ENCODE measurements at places on chromosomes 16 and 17.

GRCh38 chr17:72193391-72194106 is 72.7 kb downstream of the SOX9 start:
- DNase-seq, result no peak

DNA sequence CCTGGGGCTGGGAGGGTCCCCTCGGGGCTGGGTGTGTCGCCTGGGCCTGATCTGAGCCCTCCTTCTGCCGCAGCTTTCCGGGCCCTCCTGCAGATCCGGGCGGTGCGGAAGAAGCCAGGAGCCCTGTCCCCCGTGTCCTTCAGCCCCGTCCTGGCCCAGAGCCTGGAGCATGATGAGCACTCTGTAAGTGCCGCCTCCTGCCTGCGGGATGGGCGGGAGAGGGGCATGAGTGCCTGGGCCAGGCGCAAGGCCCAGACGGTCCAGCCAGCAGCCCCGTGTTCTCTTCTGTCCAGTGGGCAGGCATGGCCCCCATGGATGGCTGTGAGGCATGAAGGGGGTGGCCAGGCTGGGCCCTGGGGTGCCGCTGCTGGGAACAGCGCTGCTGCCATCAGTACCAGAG is 16.0 kb upstream of the NUDT16L1 start:
- no peak for DNase-seq

- DNase-seq, result peak; percentile 69
Observed at GRCh38 chr16:74309789-74310781, 13.5 kb downstream of the PSMD7 start.

DNA sequence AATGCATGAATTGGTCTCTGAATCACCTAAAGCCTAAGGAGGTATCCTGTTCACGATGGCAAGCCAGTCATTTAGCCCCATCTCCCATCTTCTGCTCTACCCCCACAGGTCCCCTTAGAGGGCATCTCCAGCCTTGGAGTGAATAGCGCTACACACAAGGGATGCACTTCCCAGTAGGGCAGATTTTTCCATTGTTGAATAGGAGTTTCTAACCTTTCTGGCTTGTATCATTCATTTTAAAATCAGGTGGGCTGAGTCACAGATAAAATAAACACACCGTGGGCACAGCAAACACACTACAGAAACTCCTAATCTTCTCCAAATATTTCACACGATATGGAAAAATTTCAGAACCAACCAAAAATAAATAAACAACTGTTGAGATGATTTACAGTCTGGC is 201.2 kb upstream of the NOG start:
- no peak for DNase-seq

DNA sequence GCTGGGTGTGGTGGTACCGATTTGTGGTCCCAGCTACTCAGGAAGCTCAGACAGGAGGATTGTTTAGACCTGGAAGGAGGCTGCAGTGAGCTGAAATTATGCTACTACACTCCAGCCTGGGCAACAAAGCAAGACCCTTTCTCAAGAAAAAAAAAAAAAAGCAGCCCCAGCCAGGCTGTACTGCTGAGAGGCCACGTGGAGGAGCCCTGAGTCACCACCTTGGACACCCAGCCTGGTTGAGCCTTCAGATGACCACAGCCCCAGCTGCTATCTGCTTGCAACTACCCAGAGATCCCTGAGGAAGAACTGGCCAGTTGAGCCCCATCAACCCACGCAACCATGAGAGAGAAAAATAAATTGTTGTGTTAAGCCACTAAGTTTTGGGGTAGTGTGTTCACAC is 23.6 kb upstream of the GPRC5C start:
- peak; percentile 34 for DNase-seq

DNA sequence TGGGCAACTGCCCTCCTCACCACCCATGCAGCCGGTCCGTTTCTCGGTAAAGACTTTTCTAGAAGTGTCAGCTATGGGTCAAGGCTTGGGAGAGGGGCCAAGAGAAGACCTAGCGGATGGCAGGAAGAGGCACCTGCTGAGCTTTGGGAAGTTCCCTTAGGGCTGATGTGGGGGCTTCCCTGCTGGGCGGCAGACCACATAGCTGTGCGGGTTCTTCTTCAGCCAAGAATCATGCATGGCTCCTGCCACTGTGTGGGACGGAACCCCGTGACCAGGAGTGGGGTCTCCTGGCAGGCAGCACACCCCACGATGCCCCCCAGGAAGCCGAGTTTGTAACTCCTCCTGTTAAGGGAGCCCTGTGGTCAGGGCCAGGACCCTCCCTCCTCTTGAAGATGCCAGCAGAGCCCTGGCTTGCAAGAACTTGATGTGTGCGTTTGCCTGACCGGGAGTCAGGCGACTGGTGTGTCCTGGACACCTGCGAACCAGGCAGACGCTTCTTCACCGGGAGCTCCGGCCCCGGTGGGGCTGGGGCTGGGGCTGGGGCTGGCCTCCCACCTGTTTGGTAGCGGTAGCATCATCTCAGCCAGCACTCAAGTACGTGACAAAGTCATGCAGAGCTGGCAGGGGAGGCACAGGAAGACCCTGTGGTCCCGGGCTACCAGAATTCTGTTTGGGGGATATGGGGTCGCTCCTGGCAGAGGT is 17.7 kb upstream of the SLC38A10 start:
- no peak for DNase-seq

- DNase-seq, result no peak
Observed at GRCh38 chr16:57749101-57749692, 13.6 kb downstream of the KATNB1 start.

DNA sequence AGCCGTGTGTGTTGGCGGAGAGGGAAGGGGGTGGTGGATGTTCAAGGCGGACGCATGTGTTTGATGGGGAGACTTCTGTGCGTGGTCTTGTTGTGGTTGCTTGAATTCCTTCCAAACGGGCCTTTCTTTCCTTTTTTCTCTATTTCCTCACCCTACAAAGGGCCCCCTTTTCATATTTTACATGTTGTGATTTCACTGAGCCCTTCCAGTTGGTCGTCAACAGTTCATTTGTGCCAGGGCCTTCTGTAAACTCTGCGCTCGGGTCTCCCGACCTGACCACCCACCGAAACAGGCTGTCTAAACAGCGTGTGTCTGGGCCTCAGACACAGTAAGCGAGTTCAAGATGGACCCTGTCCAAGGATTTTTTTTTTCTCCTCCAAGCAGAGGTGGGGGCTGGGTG is 228.4 kb downstream of the IRF8 start:
- no peak for DNase-seq

DNA sequence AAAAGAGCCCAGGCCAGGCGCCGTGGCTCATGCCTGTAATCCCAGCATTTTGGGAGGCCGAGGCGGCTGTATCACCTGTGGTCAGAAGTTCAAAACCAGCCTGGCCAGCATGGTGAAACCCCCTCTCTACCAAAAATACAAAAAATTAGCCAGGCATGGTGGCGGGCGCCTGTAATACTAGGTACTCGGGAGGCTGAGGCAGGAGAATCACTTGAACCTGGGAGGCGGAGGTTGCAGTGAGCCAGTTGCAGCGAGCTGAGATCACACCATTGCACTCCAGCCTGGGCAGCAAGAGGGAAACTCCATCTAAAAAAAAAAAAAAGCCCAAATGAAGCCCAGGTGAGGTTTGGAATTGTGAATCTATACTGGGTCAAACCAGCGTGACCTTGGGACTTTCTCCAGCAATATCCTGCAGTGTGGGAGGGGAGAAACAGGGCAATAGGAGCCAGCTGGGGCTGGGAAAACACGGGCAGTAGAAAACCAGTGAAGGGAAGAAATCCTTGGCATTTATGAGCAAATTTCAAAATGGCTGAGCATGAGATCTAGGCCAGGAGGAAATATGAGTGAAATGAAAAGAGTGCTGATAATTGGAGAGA is 8.2 kb upstream of the DHX8 start:
- no peak for DNase-seq

DNA sequence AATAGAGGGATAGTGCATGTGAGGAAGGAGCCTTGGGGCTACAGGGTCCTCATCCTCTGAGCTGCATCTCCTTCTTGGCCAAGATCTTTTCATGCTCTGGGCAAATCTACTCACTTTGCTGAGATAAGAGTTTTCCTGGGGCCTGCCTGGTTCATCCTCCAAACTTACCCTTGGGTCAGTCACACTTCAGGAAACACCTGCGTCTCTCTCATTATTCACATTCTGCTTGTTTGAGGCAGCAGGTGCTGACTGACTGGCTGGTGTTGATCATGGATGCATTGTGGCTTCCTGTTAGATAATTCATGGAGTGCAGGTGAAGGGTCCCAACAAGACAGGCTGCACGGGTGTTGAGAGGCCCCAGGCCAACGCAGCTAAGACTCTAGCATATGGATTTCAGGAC is 162.6 kb downstream of the SALL1 start:
- no peak for DNase-seq

DNA sequence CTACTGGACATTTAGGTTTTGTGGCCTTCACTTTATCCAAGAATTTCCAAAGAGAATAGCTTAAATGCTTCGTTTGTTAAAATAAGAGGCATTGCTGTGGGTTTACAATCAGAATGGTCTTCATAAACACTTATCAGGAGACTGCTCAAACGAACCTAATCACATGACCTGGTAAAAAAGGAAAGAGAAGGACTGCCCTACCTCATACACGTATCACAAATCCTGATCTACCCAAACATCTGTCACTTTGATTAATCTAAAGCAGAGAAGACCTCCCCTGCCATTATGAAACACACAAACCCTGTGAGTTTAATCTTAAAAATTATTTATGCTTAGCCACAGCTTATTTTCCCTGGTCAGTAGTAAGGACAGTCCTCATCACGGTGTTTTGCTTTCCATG is 76.6 kb downstream of the PARN start:
- DNase-seq, result no peak

- no peak for DNase-seq
Observed at GRCh38 chr16:56289416-56289815, 98.1 kb downstream of the GNAO1 start.

DNA sequence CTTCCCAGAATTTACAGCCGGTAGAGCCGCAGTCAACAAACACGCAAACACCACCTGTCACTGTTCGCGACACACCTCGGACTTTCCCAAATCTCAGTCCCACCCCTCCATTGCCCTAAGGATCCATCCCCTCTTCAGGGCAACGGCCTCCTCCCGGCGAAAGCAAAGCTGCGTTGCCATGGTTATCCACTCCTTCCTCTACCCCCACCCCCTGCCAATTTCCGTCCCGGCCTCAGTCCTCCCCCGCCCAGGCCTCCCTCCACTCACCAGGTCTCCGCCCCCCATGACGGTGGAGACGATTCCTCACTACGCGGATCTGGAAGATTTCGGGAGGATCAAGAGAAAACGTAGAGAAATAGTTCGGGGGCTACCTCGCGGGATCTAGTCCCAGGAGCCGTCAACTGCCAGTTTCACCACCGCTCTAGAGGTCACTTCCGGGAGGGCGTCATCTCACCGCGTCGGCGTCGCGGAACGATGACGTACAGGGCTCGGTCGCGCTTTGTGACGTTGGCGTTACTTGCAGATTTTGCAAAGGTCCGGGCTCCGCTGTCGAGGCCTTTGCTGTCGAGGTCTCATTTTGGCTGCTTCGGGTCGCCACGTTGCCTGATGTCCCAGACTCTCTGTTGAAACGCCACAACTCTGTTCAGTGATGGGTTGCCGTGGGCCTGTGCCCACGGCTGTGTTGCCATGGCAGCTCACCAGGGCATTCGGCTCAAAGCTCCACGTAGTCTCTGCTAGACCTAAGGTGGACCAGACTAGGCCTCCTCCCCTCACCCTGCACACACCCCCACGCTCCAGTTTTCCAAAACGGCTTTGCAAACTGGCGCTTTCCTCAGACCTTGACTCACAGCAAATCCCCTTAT is at the start of gene CWC25:
TSS of gene CWC25 (minus strand) at position 423 of the 863 bp plus-strand sequence. CDS start at position 285, 138 bp downstream.
- DNase-seq, result peak; percentile 99

DNA sequence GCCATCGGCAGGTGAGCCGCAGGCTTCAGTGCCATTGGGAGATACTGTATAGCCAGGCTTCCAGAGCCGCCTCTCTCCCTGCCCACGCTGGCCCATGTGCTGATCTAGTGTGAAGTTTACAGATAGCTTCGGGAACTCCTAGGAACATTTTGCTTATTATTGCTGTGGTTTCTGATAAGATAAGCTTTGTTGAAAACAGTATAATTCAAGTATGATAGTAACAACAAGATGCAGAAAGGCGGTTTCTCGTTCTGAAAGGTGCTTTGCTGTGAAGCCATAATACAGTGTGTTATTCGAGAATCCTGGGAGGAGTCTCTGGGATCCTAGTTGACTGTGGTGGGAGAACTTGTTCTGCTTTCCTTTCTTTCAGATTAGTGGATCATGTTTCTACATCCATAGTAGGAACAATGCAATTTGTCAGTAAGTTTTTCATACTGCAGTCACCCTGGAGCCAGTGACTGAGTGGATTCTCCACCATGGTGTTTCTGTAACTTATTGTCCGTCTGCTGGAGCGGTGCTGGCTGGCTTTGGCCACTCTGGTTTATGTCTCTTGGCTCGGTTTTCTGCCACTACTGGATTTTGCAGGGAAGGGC is 31.5 kb downstream of the RAB11FIP3 start:
- peak; percentile 63 for DNase-seq

- no peak for DNase-seq
Observed at GRCh38 chr16:84053237-84053636, 10.6 kb upstream of the SLC38A8 start.

- peak; percentile 90 for DNase-seq
Observed at GRCh38 chr17:10729334-10730193, at the start of gene TMEM220. Gene TMEM220 (minus strand): TSS chr17:10730023. CDS start chr17:10729851, 172 bp downstream.

- DNase-seq, result no peak
Observed at GRCh38 chr16:1815461-1815860, 11.2 kb downstream of the HAGH start.

DNA sequence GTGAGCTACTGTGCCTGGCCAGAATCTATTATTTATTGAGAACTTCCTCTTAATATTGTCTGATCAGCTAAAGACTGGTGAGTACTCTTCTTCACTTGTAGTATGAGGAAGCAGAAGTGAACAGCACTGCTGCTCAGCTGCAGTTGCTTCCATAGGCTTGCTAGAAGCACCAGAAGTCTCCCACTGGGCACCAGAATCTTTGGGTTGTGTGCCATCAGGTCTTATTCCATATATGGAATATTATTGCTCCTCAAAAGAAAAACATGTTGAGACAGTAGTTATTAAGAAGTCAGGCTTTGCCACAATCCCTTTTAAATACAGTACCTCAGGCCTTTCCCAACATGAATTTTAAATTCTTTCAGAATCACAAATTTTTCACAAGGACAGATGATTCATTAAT is 17.2 kb downstream of the SNTB2 start:
- no peak for DNase-seq

DNA sequence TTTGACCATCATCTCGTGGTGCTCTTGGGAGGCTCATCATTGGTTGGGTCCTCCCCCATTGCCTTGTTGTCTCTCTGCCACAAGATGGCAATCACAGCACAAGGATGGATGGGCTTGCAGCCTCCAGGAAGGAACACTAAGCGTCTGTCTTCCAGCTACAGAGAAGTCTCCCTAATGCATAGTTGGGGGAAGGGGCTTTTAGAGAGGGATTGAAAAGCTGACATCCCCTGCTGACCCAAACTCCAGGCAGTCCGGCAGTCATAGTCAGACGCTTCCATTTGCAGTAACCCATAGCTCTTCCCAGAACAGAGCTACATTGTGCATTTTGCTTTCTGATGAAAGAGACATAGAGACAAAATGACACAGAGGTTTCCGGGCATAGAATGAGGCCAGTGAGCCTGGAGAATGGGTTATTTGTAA is 111.4 kb downstream of the UTP18 start:
- DNase-seq, result peak; percentile 80

- DNase-seq, result peak; percentile 30
Observed at GRCh38 chr16:84787263-84787622, 32.5 kb upstream of the CRISPLD2 start.

- no peak for DNase-seq
Observed at GRCh38 chr17:56121191-56122051, 31.9 kb upstream of the ANKFN1 start.
